ENCODE measurements at places on chromosomes 7 and 10.

DNA sequence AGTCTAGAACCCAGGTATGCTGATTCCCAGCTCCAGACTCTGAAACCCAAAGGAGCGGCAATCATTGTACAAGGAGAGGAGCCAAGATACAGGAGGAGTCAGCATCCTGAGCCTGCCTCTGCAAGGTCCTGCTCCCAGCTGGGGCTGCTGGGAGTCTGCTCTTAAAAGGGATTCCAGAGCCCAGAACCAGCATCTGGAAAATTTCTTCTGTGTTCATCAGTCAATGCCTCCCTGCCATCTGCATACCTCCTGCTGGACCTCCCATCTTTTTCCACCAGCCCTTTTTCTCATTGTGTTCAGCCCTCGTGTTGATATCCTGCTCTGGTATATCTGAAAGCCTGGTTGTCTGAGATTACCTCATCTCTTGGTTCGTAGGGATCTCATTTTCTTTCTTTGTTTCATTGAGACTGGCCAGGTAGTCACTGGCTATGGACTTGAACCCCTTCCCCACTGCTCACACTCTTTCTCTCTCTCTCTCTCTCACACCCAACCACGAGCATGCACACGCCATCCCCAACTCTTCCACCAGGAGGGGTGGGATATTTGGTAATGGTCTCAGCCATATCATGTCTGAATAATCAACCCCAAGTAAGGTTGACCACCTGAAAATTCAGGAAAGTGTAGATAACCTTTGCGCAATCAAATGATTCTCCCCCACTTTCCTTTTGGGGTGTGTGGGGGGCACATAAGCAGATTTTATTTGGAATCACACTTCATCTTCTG, 608.8 kb downstream of the LRMDA start:
- DNase-seq = no peak

DNA sequence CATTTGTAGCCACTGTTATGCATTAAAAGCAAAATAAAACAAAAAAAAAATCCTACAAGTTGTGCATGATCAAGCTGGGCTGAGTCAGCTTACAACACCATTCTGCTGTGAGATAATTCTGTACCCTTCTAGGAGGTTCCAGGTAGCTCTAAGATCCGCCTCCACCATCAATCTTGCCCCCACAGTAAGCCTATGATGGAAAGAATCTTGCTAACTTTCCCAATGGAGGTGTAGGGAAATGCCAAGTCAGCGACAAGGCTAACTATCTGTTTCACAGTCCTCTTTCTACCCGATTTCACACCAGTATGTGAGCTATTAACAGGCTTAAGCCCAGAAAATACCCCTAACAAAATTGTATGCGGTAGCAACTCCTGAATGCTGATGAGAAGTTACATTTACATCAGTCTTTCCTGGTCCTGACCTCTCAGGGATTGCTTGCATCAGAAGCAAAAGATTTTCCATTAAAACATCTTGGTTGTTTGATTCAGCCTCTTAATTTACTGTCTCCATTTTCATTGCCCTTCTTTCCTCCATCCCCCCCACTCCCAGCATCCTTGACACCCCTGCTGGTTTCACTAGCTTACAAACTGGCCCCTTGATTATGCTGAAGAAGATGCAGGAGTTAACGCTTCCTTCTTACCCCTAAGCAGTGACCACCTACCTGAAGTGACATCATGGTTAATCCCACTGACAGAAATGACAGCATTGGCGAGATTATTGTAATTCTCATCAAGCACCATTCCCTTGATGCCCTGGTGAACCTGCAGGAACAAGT, 27.8 kb downstream of the CPN1 start:
- DNase-seq = no peak

GRCh38 chr7:151844071-151844824, 32.7 kb downstream of the PRKAG2 start:
- no peak for DNase-seq

GRCh38 chr7:101558742-101559325, 70.3 kb downstream of the MYL10 start:
- DNase-seq = no peak

- no peak for DNase-seq
These were observed 5.6 kb downstream of the TMEM168 start for GRCh38 chr7:112784603-112785002.

DNA sequence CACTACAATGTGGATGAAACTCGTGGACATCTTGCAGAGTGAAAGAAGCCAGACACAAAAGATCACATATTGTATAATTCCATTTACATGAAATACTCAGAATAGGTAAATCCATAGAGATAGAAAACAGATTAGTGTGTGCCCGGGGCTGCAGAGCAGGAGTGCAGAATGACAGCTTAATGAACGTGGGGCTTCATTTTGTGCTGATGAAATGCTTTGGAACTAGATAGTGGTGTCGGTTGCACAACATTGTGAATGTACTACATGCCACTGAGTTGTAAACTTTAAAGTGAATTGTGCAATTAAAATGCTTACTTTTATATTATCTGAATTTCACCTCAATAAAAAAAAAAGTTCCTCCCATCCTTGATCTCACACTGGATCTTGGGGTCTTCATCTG, 31.8 kb upstream of the CARD11 start:
- no peak for DNase-seq

DNA sequence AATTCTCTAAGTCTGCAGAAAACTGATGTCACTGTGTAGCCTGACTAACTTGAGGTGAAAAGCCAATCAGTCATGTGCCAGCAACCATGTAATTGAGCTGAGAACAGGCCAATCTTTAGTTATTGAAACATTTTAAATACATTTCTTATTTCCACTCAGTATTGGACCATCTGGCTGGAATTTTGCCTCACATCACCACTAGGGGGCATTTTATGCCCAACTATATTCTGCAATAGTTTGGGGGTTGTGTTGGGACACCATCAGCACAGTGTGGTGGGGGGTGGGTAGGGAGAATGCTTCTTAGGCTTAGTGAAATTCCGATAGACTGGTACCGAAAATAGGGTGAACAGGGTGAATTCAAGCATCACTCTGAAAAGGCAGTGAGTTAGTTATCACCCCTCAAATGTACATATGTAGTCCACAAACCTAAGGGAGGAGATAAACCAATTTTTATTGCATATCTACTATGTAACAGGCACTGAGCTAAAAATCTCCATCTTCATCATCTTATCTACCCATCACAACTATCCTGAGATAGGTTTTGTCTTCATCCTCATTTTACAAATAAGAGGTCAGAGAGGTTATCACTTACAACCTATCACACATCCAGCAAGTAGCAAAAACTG, 17.8 kb downstream of the NPSR1 start:
- no peak for DNase-seq

- DNase-seq = no peak
These were observed 215.2 kb downstream of the PRKG1 start for GRCh38 chr10:51289519-51289918.

DNA sequence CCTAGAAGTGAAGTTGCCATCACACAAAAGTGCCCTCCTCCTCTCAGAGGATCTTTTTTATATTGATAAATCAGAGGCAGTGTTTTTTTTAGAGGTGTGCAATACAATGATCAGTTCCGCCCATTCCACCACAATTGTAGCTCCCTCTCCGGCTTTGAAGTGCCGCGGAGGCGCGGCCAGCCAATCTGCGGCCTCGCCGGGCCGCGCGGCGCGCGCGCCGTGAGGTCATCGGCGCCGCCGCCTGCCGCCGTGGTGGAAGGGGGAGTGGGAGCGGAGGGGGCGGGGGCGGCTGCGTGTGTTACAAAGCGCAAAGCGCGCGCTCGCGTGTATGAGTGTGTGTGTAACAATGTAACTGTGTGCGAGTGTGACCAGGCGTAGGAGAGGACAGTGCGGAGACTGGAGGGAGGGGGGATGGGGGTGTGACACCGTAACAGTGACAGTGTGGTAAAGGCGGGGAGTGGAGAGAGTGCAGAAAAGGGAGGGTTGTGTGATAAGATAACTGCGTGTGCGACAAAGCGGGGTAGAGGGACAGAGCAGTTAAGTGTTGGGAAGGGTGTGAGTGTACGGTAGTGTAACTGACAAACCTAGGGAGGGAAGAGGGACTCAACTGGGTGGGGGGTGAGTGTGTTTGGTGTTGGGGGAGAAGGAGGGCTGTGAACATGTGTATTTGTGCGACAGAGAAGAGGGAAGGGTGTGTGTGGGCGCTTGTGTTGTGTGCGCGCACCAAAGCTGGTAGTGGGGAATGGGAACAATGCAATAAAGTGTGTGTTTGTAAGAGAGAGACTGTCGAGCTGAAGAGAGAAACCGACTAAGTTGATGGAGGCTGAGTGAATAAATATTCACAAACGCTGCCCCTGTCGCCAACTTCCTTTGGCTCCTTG, at the start of gene SP8:
TSS of gene SP8 (minus strand) at position 108 of the 881 bp plus-strand sequence. CDS start at position 20, 88 bp downstream.
- DNase-seq = no peak

GRCh38 chr7:45026984-45027773, 27.2 kb downstream of the CCM2 start:
- no peak for DNase-seq

GRCh38 chr7:138873220-138873892, 75.4 kb upstream of the ATP6V0A4 start:
- no peak for DNase-seq

DNA sequence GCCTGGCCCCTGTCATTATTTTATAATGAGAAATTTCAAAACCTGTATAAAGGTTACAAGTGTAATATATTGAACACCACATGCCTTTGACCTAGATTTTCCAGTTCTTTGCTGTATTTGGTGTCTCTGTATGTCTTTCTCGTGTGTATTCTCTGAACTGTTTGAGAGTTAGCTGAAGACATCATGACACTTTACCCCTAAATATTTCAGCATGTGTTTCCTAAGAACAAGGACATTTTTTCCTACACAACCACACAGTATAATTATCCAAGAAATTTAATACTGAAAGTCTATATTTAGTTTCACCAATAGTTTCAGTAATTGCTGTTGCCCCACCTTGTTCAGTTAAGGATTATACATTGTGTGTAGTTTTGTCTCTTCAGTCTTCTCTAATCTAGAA, 14.8 kb downstream of the ZRANB1 start:
- no peak for DNase-seq

DNA sequence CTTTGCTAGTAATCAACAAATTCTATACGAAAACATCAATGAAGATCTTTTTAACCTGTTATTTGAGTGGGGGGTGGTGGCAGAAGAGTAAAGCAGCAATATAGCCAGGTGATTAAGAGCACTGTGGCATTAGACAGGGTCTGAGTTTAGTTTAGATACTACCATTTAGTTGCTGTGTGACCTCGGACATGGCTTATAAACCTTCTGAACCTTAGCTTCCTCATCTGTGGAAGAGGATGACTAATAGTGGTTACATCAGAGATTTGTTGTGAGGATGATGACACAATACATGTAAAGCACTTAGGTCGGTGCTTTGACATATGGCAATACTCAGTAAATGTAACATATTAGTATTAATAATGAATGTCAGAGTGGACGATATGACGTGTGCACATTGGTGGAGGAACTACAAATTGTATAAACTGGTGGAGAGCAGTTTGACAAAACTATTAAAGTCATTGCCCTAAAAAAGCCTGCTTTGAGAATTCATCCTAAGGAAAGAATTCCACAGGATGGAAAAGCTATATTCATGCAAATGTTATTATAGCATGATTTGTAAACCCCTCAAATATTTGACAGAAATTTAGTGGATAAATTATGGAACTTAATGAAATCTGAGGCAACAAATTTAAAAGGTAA, 24.3 kb downstream of the SPAG6 start:
- no peak for DNase-seq

GRCh38 chr7:13875496-13876074, 113.9 kb downstream of the ETV1 start:
- DNase-seq = no peak

DNA sequence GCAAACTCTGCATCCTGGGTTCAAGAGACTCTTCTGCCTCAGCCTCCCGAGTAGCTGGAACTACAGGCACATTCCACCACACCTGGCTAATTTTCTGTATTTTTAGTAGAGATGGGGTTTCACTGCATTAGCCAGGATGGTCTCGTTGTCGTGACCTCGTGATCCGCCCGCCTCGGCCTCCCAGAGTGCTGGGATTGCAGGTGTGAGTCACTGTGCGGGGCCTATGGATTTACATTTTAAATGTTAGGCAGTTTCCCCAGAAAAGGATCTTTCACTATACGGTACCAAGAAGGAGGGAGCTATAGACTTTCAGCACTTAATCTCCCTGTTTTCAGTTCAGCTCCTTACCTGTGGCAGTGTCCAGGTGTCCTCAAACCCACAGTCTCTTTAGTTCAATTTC, 50.8 kb downstream of the SIRT1 start:
- no peak for DNase-seq

GRCh38 chr7:158018971-158019645, 568.5 kb downstream of the PTPRN2 start:
- DNase-seq = no peak

- no peak for DNase-seq
These were observed 10.5 kb downstream of the C10orf53 start for GRCh38 chr10:49689882-49690510.

DNA sequence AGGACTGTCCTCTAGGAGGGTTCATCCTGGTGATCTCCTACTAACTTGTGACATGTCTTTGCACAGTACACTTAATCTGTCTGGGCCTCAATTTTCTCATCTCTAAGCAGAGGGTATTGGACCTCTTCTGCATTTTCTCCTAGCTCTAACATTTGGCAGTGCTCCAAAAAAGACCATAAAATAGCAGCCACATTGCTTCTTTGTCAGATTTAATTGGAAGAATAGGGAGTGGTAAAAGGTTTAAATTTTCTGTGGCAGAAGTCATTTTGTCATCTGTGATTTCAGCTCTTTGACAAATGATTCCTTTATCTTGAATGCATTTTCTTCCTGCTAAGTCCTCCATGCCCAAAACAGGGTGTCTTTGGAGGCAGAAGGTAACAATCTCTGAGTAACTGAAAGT, 289.9 kb upstream of the LRGUK start:
- no peak for DNase-seq

- DNase-seq = no peak
These were observed 552.5 kb upstream of the SORCS1 start for GRCh38 chr10:107717046-107717445.

DNA sequence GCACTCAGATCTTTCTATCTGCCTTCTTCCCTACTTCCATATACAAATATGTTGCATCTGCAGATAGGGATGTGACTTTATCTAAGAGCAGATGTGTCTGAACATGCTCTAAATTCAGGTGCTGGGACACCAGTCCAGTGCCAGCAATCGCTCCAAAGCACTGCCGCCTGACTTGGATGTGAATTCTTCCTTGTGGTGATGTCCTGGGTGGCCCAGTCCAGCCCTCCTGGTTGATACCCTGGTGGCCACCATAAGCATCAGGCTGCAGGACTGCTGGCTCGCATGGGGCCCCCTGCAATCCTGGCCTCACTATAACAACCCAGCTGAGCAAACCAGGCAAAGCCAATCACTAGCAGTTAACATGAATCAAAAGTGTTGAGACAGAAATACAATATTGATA, 149.2 kb upstream of the PDE1C start:
- no peak for DNase-seq

- no peak for DNase-seq
These were observed 674 bp upstream of the FRA10AC1 start for GRCh38 chr10:93703066-93703465.

- no peak for DNase-seq
These were observed 11.8 kb upstream of the SLC18A3 start for GRCh38 chr10:49598164-49598856.

Data from activated T-helper 1 cell treated with anti-CD3 and anti-CD28 coated beads, Interleukin-2, amount 50 U/mL, for 16 hours (primary cell).